ENCODE measurements at places on chromosomes 11 and 22. TPM values are rescaled to one million over a fixed set of nuclear protein-coding genes. Genes with fewer than 3 reads are reported as not detected.

The ACR gene
- polyA plus RNA-seq, result 0.44 TPM

The MIOX gene
- 0.08 TPM for polyA plus RNA-seq

The DEPDC7 gene
- polyA plus RNA-seq, result 0.45 TPM

The KCNJ1 gene
- 0.01 TPM for polyA plus RNA-seq

The CNIH2 gene
- 1.1 TPM for polyA plus RNA-seq

The OR51B5 gene
- polyA plus RNA-seq, result 0.03 TPM

The C11orf68 gene
- 30.8 TPM for polyA plus RNA-seq

The MAPK8IP2 gene
- polyA plus RNA-seq, result 0.91 TPM

The ART1 gene
- 0.14 TPM for polyA plus RNA-seq

The EFEMP2 gene
- 34.2 TPM for polyA plus RNA-seq

The IL18BP gene
- polyA plus RNA-seq, result 38.6 TPM

The STK33 gene
- polyA plus RNA-seq, result 14.3 TPM

The ANO5 gene
- 0.22 TPM for polyA plus RNA-seq

The CDON gene
- polyA plus RNA-seq, result 1.9 TPM

The OR52A1 gene
- polyA plus RNA-seq, result not detected

The CARD16 gene
- 83.3 TPM for polyA plus RNA-seq

The VSIG10L2 gene
- polyA plus RNA-seq, result 0.33 TPM

The BCO2 gene
- 5.3 TPM for polyA plus RNA-seq
